Fibroblast of skin of right biceps (primary cell): ENCODE measurements at places on chromosomes 3 and 15.

DNA sequence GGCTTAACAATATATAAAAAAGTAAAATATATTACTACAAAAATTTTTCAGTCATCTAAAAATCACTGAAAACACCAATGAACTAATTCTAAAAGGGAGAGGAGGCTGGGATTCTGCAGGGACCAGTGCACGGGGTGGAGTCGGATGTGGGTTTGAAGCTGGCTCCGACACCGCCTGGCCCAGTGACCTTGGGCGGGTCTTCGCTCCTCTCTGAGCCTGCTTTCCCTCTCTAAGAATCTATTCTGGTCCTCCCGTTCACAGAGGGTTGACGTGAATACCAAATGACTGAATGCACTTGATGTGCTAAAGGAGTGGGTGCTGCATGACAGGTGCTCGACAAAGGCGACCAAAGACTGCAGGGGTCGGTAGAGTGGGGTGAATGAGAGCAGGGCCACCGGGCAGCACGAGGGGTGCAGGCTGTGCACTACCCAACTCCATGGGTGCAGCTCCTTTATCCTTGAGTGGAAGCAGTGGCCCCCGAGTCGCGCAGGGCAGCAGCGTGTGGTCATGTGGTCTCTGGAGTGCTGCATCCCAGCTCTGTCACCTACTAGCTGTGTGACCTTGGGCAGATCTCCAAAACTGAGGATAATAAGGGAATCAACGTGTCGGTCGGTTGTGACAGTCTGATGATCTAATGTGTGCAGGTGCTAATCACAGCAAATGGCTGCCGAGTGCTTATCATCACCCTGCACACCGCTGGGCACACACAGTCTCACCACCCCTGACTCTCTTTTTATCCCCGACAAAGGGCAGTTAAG, 8.6 kb upstream of the IQSEC1 start:
- DNase-seq: no peak

DNA sequence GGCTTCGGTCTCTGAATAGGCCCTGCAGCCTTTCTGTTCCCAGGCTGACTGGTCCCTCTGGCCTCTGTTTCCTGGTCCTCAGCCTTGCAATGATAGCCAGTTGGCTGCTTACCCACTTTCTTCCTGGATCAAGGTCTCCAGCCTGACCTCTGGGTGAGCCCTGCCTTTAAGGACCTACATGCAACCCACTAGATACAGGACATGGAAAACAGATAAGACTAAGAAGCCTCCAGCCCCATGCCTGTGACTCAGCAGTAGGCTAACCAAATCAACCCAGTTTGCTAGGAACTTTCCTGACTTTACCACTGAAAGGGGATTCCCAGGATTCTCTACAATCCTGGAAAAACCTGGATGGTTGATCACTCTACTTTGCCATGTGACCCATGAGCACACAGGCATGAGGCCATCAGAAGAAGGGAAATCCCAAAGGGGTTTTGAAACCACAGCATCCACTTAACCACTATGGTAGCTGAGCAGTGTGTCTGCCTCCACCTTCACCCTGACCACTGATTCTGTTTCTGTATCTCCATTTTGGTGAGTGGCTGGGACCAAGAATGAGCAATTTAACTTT, 188.1 kb downstream of the CHST2 start:
- DNase-seq: peak; percentile 49

DNA sequence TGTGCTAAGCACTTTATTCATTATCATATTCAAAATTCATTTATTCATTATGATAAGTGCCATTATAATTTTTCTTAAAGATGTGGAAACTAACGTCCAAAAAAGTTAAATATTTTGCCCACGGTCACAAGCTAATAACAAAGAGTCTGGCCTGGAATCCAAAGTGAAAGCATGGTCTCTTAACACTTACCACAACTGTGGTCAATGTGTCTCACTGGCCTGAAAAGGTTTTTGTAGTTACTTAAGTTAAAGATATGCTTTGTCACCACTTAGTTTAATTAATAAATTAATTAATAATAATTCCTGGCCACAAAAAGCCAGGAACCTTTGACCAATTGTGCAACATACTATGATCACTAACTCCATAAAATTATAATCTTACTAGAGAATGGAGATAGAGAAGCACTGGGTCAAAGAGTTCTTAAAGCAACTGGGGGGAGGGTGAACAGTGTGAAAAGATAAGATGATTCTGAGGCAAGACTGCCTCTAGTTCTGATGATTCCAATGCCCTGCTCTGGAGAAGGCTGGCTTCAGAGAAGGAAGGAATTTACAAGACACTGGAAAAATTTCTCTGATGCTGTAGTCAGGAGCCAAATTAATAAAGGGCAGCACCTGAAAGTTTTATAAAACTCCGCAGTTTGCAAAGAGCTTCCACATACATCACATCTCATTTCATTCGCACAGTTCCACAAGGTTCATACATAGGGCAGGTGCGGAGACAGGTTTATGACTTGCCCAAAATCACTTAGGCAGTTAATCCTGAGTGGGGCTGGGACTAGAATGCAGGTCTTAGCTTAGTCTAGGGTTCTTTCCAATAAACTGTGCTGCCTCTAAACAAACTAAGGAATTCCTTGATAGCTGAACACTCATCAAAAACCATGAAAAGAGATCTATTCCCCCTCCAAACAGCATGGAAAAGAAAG, 32.5 kb downstream of the NPTN start:
- DNase-seq: no peak

DNA sequence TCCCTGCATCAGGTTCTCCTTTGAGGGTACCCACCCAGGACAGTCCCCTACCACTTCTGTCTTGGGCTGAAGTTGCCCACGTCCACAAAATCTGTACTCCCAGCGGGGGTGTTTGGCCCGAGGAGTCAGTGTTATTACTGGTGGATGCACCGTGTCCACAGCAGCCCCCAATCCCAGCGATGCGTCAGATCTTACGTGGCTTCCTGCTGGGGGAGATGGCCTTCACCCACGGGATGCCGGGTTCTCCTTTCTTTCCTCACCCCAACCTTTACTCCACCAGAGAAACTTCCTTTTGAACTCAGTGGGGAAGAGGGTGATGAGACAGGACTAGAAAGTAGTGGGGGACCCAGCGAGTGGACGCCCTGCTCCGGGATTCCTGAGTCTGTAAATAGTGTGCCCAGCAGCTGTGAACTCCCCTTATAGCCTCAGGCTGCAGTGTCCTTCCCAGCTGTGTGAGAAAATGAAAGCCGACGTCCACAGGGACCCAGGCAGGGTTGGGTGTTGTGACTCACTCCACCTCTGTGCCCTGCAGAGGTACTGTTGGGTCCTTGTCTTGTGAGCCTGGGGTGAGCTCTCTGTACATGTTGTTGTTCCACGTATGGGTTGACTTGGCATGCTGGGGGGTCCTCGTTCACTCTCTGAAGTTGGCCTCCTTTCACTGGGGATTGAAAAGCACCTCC, 31.5 kb downstream of the CRTAP start:
- no peak for DNase-seq

GRCh38 chr15:74901612-74902063, 5.0 kb downstream of the FAM219B start:
- DNase-seq: peak; percentile 37

- DNase-seq: no peak
These were observed 9.4 kb downstream of the FAM81A start for GRCh38 chr15:59447367-59447766.

DNA sequence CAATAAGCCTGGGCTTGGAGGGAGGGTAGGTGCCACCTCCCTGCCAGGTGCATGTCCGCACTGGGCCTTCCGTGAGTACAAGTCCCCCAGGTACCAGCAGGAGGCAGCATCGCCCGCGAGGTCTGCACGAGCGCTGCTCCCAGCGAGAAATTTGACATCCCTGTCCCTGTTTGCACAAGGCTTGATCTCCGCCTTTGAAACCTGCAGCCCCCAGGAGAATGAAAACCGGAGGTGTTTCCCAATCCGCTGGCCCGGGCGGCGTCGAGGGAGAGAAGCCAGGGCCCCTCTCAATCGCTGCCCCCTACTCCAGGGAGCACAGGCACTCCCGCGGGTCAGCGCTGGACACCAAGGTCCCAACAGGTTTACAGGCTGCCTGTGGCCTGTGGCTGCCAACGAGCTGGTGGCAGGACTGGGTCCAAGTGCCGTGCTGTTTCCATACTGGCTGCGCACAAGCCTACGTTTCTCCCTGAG, 961 bp downstream of the HAPLN3 start:
- peak; percentile 38 for DNase-seq

DNA sequence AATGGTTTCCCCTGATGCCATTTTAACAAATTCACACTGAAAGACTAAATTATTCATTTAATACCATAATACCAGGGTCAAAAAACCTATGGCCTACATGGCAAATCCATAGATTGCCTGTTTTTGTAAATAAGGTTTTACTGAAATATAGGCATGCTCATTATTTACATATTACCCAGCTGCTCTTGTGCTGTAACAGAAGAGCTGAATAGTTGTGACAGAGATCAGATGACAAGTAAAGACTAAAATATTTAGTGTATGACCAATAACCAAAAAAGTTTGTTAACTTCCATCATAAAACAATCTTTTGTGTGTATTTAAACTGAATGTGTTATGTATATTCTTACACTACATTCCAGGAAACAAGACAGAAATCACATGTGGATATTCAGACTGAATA, 60.2 kb downstream of the DENND4A start:
- DNase-seq: peak; percentile 16

GRCh38 chr3:119413603-119414280, 49.7 kb downstream of the TMEM39A start:
- no peak for DNase-seq

DNA sequence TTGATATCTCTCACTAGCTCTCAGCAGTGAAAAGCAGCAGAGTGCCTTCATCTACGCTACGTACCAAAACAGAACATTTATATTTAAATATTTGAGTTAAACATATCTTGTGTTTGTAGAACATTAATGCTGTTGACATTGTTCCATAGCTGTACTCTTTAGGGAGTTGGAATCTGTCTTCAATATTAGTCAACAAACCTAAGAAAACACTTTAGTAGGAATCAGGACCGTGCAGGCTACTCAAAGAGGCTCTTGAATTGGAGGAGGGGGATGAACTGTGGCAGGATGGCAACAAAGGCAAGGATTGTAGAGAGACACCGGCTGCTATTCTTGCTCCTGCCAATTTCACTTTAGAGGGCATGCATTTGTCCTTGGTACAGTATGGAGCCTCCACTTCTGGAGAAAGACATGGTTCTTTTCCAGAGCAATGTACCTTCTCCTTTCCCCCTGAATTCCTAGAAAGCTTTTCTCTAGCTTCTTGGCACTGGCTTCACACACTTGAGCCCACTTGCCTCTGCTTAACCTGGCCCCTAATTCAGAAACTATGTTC, 265.9 kb downstream of the CD47 start:
- DNase-seq: no peak

DNA sequence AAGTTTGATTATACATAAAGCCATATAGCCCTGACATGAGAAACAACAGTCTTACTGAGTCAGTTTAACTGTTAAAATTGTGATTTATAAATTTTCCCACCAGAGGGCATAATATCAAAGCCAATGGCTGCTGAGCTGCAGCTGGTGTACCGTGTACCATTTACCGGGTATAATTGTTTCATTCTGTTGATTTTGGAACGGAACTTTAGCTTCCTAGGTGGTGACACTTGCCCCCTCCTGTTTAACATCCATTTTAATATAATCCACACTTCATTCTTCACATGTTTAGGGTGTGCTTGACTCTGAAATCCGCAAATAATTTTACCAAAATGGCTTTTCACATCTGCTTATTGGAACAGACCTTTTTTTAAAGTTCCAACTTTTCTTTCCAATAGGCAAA, 72.8 kb downstream of the SLC9A9 start:
- DNase-seq: peak; percentile 31

DNA sequence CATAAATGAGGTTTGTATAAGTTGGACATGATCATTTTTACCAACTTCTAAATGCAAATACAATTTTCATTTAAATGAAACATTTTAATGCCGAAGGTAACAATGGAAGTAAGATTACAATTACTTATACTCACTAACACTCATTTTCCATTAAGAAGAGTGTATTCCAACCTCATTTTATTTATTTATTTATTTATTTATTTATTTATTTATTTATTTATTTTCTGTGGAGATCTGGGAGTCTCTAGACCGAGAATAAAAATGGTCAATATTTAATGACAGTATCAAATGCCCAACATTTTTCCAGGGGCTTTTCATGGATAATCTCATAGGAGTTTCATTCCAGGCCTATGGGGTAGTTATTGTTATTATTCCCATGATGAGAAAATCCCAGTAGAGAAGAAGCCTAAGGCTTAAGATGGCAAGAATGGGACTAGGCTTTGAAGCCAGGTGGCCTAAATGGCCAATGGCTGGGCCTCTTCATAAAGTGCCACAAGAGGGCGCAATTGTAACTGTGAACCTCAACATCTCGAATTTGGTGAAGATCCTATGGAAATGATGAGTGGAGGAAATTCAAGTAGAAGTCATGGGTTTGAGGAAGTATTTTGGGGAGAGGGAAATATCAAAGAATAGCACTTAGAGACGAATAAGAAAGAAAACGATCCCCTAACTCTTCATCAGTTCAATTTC, 21.3 kb downstream of the VGLL3 start:
- peak; percentile 55 for DNase-seq

- peak; percentile 72 for DNase-seq
These were observed 59.6 kb upstream of the P3H2 start for GRCh38 chr3:190180268-190180667.

GRCh38 chr15:97902140-97902780, 58.2 kb upstream of the ARRDC4 start:
- peak; percentile 84 for DNase-seq

DNA sequence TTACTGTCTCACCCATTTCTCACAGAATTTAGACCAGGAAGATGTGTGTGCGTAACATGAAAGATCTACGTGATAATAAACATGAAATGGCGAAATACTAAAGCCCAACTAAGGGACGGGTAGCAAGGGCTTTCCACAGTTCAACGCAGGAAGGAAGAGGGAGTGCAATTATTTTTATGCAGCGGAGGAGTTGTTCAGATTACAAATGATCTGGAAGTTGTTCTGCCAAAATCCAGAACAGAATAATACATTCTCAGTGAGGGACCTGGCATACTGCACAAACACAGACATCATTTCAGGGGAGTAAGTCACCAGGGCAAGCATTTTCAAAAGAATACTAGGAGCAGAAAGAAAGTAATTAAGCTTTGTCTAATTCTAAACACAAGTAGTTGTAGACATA, 133.6 kb upstream of the RAP2B start:
- DNase-seq: no peak

DNA sequence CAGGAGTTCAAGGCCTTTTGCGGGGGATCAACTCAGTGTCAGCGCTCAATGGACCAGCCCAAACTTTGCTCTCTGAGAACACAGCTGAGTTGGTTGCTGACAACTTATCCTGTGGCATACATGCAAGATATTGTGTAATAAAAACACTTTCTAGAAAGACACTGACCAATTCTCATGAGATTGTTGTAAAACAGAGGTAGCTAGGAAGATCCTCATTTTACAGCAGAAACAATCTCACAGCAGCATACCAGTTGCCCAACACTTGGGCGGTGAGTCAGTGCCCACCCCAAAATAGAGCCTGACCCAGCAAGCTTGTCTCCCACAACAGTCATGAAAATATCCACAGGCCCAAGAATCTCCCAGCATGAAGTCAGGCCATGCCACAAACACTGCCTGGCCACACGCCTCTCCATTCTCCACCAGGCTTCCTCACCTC, 18.2 kb downstream of the KLHL6 start:
- DNase-seq: peak; percentile 33
